Stomach (tissue), 19 donors: ENCODE measurements at places on chromosomes 6 and 20.

DNA sequence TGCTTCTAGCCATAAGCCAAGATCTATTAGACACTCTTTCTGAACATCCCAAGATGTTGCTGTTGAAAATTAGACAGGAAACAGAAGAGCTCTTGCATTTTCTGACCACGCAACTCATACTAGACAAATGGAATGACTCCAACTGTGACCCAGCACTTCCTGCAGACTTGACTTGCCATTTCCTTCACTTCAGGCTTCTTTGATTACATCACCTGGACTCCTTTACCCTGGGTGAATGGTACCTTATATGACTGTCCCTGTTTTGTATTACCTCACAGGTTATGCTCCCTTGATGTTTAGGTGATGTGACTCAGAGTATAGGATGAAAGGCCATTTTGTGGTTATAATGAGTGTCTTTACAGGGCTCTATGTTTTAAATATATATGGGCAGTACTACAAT is 236.1 kb downstream of the BMP2 start:
- no peak for DNase-seq

GRCh38 chr20:31605902-31606803 is 1.1 kb downstream of the ID1 start:
- peak; percentile 66 for DNase-seq

DNA sequence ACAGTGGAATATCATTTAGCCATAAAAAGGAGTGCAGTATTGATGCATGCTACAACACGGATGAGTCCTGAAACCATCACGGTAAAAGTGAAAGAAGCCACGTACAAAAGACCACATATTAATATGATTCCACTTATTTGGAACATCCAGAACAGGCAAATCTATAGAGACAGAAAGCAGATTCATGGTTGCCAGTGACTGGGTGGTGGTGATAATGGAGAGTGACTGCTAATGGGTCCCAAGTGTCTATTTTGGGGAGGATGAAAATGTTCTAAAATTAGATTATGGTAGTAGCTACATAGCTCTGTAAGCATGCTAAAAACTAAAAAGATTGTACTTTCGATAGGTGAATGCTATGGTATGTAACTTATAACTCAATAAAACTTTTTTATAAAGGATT is 18.4 kb upstream of the CCND3 start:
- DNase-seq: no peak

DNA sequence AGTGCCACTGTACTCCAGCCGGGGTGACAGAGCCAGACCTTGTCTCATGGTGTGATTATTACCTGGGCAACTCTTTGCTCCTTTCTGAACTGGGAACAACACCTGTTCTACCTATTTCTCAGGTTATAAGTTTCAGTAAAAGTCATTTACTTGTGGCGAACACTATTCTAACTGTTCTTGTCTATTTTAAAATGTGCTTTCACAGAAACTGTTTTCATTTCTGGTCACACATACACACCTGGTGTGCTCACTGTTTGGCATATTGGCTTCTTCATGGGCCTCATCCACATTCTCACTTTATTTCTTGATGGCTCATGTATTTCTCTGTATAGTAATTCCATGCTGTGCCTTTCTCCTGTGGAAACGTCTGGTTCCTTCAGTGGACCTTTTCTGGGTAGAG is 30.5 kb upstream of the XRN2 start:
- DNase-seq: no peak

GRCh38 chr20:37457921-37458320 is 63.1 kb upstream of the NNAT start:
- no peak for DNase-seq

- no peak for DNase-seq
Measured at GRCh38 chr20:35975576-35976373, 7.4 kb downstream of the CNBD2 start.

DNA sequence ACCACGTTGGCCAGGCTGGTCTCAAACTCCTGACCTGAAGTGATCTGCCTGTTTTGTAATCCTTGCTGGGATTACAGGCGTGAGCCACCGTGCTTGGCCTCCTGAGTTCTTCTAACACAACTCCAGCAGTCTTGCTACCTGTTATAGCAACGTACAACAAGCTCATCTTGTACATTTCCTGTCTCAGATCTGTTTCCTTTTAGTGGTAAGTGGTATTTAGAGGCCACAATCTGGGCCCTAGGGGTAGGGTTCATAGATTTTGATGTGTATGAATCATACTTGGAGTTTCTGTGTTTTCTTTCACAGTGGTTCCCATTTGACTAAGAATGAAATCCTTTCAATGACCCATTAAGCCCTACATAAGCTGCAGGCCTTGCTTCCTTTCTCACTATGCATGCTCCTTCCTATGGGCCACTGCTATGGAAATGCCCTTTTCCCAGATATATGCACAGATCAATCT is 27.1 kb upstream of the SYNCRIP start:
- no peak for DNase-seq

- DNase-seq: peak; percentile 81
Measured at GRCh38 chr6:73695619-73696421, at the start of gene CD109. CD109 (plus strand) TSS chr6:73696203; CDS start chr6:73696216, 13 bp downstream.

- DNase-seq: no peak
Measured at GRCh38 chr6:157521362-157522335, 140.7 kb downstream of the ZDHHC14 start.

GRCh38 chr20:32019156-32019510 is 8.9 kb downstream of the CCM2L start:
- no peak for DNase-seq

GRCh38 chr6:18681832-18682503 is 294.8 kb downstream of the RNF144B start:
- DNase-seq: no peak

- no peak for DNase-seq
Measured at GRCh38 chr20:4151991-4152695, 136.8 kb upstream of the RNF24 start.

GRCh38 chr6:105184921-105185320 is 5.1 kb upstream of the POPDC3 start:
- DNase-seq: no peak

GRCh38 chr6:71489736-71490135 is 201.1 kb downstream of the OGFRL1 start:
- DNase-seq: peak; percentile 31

- no peak for DNase-seq
Measured at GRCh38 chr6:105646391-105646867, 243.5 kb upstream of the PREP start.

DNA sequence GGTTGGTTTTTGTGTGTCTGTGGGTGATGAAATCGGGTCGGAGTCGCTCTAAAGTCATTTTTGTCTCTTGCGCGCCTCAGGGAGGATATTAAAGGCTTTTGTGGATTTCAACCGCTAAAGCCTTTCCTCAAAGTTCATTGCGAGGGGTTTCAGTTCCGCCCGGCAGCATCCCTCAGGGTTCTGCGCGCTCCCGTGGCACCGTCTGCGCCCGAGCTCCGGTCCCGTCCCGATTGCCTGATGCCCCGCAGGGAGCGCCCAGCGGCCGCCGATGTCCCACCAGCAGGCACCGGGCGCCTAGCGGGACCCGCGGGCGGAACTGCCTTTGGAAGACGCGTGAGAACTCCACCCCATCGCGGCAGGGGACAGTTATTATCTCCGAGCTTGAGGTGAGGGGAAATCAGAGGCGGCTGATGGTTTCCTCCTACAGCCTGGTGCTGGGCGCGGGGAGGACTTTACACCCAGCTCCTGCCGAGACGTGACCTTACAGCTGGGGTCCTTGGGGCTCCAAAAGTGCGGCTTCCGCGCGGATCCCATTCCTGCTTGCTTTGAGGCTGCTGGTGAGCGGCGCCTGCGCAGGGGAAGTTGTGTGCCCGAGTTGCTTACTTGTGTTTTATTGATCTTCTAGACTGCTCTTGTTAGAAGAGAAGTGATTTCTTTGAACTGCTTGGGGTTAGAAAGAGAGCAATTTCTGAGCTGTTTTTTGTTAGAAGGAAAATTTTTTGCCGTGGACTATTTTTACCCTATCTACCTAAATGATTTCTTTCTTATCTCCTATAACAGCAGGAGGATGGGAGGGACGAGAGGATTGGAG is 27.1 kb downstream of the ULBP1 start:
- DNase-seq: peak; percentile 35

DNA sequence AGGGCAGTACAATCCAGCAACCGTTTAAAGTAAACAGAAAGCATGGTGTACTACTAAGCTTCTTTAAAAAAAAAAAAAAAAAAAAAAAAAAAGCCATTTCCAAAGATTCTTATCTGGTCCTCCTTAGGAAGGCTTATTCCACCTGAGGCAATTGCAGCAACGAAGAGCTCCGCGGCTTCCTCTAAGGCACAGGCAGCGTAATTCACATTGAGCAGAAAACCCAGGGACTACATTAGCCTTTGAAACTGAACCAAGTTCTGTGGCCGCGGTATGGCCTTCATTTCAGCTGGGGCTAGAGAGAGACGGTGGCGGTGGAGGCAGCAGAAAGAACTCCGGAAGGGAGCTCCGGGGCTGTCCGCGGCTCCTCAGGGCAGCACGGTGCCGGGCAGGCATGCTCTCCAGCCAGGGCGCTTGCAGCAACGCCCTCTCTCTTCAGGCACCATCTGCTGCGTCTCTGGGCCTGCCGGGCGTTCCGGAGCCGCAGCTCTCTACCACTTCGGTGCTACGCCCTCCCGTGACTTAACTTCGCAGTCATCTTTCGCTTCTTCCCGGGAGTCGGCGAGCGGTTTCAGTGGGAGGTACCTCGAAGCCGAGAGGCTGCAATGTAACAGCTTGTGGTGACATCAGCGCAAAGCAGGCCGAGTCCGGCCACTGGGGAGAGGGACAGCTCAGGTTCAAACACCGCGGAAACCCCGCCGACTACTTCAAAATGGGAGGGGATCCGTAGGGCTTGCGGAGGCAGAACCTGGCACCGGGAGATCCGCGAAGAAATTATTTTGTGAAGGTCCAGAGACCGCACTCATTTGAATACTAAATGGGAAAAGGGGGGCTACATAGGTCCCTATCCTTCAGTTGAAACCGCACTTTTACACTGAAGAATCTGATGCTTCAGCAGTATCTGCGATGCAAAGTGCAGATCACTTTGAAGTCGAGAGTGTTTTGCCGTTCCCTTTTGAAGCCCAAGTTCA is 100.0 kb downstream of the DST start:
- DNase-seq: peak; percentile 89

- no peak for DNase-seq
Measured at GRCh38 chr6:10413850-10414738, 780 bp downstream of the TFAP2A start.

DNA sequence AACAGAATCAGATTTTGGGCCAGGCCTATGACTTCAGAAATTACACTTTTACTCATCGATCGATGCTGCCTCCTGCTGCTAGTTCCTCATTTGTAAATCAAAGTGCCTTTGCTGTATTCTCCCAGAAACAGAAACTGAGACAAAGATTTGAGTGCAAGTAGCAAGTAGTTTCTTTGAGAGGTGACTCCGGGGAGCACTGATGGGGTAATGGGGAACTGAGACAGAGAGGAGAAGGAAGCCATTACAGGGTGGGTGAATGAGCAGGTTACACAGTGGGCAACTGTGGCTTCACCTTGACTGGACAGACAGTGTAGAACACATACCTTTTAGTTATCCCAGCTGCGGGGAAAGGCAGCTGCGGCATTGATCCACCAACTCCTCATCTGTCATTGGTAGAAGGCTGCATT is 9.7 kb upstream of the CD40 start:
- DNase-seq: peak; percentile 19

DNA sequence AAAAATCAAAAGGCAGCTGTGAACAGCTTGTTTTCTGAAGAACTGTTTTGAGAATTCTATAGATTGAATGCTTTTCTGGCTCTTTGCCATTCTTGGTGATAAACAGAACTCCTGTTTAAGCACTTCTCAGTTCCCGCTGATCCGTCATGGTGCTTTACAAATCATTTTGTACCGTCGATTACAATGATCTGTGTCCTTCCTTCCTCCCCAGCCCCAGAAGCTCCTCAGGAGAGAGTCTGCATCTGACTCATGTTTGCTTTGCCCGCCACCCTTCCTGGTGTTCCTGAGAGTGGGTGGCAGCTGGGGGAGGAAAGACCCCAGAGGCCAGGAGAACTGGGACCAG is 538.6 kb upstream of the MARCKS start:
- no peak for DNase-seq

DNA sequence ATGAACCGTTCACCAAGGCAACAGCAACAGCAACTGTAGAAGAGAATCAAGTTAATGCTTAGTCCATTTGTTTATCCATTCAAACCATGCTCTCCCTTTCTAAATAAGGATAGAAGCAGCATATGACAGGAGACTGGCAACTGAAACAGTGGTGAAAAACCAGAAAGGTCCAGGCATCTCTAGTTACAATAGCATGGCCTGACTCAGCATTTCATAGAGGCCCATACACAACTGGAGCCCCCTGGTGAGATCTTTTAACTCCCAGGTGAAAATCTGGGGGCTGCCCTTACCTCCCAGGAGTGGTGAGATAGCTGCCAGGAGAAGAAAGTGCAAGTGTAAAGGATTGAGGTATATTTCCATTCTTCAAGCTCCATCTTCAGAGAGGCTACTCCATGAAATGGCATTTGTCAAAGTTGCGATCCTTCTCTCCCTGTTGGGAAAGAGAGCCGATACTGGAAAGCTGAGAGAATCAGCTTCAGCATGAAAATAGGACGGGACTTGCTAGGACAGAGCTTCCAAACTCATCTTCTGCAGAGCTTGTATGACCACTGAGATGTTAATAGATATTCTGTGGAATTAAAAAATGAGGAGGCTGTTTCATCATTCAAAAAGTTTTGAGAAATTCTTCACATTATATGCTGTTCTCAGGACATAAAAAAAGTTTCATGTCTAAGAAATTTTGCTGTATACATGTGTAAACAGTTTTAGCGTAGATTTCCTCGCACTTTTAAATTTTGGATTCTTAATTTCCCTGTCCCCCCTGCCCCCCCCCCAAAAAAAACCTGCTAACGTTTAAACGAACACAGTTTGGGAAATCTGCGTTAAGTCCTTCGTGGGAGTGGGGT is 10.9 kb upstream of the SLC2A12 start:
- peak; percentile 11 for DNase-seq

- no peak for DNase-seq
Measured at GRCh38 chr6:90715093-90715655, 128.3 kb upstream of the MAP3K7 start.

DNA sequence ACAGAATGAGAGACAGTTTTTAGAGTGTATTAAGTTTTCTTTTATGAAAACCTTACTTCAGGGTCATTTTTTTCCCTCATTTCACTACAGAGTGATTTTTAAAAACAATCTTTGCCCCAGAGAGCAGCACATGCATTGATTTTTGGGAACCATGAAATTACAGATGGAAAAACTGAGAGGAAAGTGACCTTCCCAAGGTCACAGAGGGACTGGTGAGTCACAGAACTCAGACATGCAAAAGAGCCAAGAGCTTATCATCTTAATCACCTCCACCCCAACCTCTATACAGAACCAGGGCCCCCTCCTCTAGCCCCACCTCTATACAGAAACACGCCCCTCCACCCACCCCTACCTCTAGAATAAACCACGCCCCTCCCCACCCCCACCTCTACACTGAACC is 10.7 kb downstream of the PXMP4 start:
- peak; percentile 44 for DNase-seq

- DNase-seq: no peak
Measured at GRCh38 chr20:43955750-43956191, 41.1 kb downstream of the TOX2 start.
